Activated CD8-positive, alpha-beta memory T cell treated with anti-CD3 and anti-CD28 coated beads, Interleukin-2, amount 50 U/mL, for 4 hours (primary cell): ENCODE measurements at places on chromosomes 1 and 21.

DNA sequence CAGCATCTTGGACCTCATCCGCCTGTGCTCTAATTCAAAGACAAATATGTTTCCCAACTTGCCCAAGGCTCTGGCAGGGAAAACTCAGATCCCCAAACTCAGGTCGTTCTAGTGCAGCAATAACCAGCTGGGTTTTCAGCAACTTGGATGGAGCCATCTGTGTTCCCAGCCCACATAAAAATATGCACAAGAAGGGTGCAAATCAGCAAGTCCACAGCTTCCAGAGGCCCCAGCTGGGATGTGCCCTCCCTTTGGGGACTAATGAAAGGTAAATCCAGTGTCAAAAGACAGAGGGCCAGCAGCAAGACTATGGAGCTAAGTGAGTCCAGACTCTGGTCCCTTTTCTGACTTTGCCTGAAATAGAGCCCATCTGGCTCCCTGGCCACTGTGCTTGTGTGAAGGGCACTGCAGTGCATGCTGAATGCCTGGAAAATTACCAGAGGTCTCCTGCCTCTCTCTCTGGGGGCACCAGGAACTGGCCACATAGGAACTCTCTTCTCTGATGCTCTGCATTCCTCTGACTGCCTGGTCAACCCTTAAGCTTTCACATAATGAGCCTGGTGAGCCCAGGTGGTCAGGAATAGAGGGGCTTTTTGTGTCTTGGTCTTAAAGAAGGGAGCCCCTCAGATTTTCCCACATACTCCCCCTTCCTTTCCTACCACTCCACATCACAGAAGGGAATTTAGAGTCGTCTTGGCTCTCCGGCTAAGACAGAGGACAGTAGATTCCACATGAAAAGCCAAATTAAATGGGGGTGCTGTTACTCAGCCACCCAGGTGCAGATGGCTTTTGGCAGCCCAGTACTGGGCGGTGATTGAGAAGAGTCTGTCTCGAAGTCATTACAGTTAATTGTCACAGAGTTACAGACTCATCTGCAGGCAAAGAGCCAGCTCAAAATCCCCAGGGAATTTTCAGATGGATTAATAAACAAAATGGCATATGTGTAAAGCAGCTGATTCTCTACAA lies 88.1 kb upstream of the C1orf21 start:
- no peak for DNase-seq

GRCh38 chr1:78370356-78370755 lies 120.4 kb upstream of the PTGFR start:
- no peak for DNase-seq

DNA sequence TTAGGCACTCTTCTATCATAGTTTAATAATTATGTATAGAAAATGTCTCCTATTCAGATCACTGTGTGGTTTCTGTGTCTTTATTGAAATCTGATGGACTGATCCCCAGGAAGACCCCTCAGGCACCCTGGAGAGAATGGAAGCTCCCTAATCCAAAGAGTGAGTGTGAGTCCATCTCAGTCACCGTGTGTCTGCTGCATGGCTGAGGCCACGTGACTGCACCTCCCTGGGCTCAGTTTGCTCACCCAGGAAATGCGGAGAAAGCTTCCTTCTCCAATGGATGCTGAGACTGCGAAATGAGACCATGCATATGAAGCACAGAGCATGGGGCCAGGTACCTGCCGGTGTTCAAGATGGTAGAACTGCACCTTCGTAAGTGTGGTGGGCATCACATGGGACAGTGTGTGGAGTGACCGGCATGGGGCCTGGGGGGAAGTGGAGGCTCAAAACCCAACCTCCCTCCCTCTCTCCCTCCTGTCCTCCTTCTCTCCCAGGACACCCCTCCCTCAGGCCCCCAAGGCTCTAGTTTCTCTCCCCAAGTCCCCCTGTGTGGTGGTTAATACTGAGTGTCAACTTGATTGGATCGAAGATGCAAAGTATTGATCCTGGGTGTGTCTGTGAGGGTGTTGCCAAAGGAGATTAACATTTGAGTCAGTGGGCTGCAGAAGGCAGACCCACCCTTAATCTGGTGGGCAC lies 557.5 kb downstream of the PTPRU start:
- no peak for DNase-seq

GRCh38 chr1:56363007-56363770 lies 216.2 kb downstream of the PLPP3 start:
- DNase-seq, result no peak

GRCh38 chr1:62784509-62785365 lies 805 bp downstream of the ATG4C start:
- no peak for DNase-seq

GRCh38 chr1:25641931-25642573 lies 25.5 kb downstream of the MAN1C1 start:
- no peak for DNase-seq
